ENCODE measurements at places on chromosomes 11 and 22.

DNA sequence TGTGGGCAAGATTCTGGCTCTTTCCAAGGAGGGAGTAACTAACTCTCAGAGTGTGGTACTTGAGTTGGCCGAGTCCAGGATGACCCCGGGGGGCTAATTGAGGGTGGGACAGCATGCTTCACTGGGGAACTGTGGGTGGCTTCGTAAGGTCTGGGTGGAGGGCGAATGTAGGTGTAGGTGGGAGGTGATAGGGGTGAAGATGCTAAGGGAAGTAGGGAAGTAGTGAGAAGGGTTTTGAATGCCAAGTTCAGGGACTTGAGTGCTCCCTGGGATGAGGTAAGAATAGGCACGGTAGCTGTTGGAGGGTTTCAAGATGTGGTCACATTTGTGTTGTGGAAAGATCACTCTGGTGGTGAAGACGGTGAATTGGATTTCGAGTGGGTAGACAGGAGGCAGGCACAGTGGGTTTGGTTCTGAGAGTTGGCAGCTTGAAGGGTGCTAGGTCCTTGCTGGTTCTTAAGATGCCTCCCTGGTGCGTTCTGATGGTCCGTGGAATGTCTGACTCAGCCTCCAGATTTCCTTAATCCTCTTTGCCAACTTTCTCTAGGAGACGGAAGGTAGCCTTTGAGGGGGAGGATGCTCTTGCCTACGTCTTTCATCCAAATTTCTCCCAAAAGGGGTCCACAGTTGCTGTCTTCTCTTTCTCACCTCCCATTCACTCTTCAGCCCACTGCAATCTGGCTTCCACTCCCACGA is 2.5 kb upstream of the DNAL4 start:
- DNase-seq: peak; percentile 32

- DNase-seq: peak; percentile 92
Measured at GRCh38 chr11:58059007-58059350, 28.2 kb downstream of the OR6Q1 start.

DNA sequence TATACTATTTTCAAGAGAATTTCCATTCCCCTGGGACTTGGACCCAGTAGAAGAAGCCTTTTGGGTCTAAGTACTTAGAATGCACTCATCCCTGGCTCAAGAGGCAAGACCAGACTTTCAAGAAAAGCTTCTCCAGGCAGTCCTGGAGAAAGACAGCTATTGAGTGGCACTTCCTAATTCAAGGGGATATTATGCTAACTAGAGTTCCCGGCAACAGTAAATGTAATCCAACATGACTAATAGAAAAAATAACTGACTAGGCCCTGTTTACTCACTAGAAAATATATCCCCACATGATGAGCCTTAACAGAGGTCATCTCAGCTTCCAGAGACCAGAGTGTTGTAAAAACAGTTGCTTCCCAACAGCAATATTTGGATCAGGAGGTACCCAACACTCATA is 47.2 kb upstream of the AKIP1 start:
- peak; percentile 85 for DNase-seq

DNA sequence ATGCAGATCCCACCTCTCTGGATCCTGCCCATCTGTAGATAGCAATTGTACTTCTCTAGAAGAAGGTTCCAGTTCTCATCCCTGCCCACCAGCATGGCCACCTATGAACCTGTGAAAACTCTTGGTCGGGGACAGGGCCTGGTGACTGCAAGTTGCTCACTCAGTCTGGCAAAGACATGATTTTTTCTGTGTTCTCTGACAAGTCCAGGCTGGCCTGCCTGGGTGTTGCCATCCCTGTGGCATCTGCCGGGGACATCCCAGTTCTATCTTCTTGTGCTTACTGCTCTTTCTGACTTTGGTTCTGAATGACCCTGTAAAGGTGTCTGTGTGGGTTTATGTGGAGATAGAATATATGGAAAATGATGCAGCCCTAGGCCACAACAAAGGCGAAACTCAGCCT is 545.8 kb downstream of the INSC start:
- no peak for DNase-seq

- DNase-seq: no peak
Measured at GRCh38 chr11:12657981-12658380, 16.2 kb upstream of the TEAD1 start.

- no peak for DNase-seq
Measured at GRCh38 chr11:109970516-109971183, 122.5 kb upstream of the ZC3H12C start.

DNA sequence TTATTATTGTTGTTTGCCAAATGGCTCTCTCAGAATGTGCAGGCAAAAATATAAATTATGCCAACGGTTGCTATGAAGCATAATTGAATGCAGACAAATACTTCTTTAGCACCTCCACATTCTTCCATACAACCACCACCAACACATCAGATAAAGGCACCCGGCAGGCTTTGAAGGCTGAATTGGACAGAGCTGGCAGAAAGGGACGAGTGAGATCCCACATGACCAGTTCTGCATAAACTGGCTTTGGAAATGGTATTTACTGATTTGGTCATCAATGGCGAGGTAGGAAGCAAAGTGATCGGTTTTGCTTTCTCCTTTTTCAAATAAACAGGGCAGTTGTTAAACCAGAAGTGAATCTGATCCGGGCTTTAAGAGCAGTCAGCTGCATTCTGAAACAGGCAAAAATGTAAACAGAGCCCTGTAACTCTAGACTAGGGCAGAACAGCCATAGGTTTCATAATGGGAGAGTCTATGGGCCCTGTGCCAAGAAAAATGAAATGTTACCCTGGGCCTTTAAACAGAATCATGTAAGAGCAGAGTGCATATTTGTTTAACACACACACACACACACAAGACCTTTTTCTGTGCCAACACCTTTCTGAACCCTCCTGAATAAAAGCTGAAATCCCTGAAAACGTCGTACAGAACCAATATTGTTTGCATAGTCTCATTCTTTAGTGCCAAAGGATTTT is 97.7 kb downstream of the MPPED2 start:
- peak; percentile 11 for DNase-seq
